Stimulated activated CD8-positive, alpha-beta memory T cell treated with anti-CD3 and anti-CD28 coated beads, Interleukin-2, amount 100 ng/mL, for 48 hours (primary cell): ENCODE measurements at places on chromosomes 5 and 9.

GRCh38 chr5:134551901-134552300, 26.4 kb downstream of the JADE2 start:
- DNase-seq, result no peak

GRCh38 chr9:97740848-97741821, 44.0 kb upstream of the XPA start:
- DNase-seq, result peak; percentile 16

DNA sequence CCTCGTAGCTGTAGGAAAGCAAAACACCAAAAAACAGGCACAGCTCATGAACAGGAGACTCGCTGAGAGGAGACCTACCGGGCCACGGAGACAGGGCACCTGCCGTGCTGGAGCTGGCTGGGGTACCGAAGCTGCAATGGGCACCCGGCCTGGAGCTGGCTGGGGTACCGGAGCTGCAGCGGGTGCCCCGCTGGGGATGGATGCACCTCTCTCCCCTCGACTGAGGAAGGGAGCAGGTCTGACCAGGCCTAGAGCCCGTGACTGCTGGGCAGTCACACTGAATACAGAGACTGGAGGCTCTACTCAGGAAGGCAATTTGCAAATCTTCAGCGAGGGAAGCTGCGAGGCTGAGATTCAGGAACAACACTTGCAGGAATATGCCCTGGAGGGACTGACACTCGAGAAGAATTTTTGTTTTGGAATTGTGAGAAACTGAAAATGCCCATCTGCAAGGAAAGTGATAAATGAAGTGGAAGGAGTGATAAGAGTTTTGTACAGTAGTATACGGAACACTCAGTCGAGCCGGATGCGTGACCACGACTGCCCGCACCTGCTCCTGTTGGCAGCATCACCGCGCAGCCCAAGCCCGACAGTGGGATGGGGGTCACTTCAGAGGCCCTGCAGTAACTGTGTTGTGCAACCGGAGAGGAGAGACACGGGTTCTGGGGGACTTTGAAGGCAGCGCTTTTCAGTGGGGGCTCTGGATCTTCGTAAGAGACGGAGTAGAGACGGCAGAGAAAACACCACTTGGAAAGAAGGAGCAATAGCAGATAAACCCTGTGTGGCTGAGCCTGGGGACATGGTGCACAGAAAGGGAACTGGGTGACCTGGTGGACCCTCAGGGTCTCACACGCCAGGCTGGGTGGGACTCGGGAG, 27.9 kb upstream of the LPCAT1 start:
- no peak for DNase-seq

- DNase-seq, result no peak
Measured at GRCh38 chr5:141186897-141187512, at the start of gene PCDHB9. TSS of gene PCDHB9 (plus strand) at chr5:141187161. CDS start at chr5:141187319, 158 bp downstream.

GRCh38 chr5:38675443-38675842, 119.0 kb upstream of the LIFR start:
- no peak for DNase-seq

DNA sequence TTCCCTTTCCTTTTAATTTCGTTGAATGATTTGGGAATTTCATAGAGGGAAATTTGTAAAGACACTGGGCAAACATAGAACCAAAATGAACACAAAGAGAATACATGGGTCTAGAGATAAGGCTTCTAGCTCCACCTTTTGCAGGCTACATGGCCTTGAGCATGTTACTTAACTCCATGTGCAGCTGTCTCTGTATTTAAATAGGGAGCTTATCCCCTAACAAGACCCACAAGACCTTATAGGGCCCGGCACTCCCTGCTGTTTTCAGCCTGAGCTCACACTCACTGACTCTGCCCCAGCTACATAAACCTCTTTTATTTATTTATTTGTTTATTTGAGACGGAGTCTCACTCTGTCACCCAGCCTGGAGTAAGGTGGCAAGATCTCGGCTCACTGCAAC, 30.6 kb upstream of the TLE1 start:
- DNase-seq, result no peak

DNA sequence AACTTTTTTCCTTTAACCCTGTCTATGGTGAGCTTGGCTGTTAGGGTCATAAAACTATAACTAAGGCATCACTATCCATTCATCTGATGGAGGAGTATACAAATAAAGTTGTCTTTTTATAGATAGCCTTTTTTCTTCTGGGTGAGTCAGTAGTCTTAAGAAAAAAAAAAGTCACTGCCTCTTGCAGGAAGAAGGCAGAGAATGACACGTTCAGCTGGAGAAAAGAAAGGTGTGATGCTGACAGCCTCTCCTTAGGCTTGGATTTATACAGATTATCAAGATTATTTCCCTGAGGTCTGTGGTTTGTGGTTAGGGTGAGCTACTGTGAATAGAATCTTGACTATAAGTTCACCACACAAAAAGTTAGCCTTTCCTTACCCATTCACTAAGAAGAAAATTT, 23.0 kb downstream of the EPB41L4B start:
- no peak for DNase-seq

- DNase-seq, result no peak
Measured at GRCh38 chr5:159402856-159403255, 72.6 kb upstream of the IL12B start.

DNA sequence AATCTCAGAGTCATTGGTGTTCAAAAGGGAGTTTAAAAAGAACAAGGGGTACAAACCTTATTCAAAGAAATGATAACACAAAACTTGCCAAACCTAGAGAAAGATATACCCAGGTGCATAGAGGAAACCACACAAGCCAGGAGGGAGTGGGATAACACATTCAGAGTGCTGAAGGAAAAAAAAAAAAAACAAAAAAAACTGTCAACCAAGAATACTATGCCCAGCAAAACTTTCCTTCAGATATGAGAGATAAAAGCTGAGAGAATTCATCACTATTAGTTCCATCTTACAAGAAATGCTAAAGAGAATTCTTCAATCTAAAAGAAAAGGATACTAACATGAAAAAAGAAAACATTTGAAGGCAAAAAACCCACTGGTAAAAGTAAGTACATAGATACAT, 11.5 kb upstream of the TESK1 start:
- no peak for DNase-seq

- no peak for DNase-seq
Measured at GRCh38 chr5:172504701-172505402, 50.5 kb upstream of the SH3PXD2B start.

- no peak for DNase-seq
Measured at GRCh38 chr9:137534256-137535119, 15.7 kb downstream of the PNPLA7 start.

- DNase-seq, result no peak
Measured at GRCh38 chr9:126611193-126611591, 2.5 kb upstream of the LMX1B start.

GRCh38 chr5:134935711-134936602, 31.0 kb downstream of the PCBD2 start:
- DNase-seq, result no peak

DNA sequence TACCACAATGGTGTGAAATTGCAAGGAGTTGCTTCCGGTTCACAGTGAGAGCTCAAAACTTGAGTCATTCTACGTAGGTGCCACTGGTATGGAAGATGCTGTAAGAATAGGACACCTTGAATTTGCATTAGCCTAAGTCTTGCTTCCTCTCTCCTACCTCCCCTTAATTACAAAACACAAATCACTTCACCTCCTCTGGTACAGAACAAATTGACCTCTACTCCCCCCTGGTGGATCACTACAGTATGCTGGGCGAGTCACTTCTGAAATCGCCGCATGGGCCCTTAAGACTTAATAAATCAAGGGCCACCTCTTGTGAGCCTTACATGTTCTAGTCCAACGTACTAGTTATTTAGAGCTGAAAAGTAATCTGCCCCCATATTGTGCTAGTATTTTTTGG, 145.3 kb upstream of the SMARCA2 start:
- DNase-seq, result no peak

DNA sequence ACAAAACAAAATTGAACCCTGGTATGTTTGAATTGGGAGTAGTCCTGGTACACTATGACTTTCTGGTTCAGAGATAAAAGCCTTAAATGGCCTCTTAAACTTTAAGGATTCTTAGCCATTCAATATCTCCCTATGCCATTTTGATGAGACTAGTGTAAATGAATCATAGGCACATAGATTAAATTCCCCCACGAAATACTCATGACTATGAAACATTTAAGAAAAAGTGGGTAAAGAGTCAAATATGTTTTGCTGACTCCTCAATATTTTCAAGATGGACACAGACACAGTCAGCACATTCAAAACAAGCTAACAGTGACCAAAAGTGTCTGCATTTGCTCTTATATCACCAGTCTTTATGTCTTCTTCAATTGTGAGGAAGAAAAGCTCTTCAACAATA, 278.3 kb downstream of the PDE4D start:
- no peak for DNase-seq

DNA sequence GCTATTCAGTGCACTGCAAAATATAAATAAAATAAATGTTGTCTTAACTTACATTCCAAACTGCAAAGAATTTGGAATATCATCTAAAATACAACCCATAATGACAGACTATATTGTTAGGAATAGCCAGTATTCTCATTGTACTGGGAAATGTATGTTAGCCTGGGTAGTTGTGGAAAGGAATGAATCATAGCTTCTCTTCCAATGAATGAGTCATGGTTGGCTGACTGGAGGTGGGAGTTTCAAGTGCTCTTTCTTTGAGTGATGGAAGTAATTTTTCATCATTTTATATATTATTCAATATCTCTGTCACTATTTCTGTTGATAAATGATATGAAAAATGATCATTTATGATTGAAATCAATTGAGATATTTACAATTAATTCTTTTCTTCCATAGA, 158.6 kb upstream of the ARRDC3 start:
- DNase-seq, result no peak

- DNase-seq, result no peak
Measured at GRCh38 chr9:124784509-124784908, 7.6 kb downstream of the OLFML2A start.

GRCh38 chr9:35293376-35293964, 131.7 kb downstream of the UNC13B start:
- DNase-seq, result no peak

DNA sequence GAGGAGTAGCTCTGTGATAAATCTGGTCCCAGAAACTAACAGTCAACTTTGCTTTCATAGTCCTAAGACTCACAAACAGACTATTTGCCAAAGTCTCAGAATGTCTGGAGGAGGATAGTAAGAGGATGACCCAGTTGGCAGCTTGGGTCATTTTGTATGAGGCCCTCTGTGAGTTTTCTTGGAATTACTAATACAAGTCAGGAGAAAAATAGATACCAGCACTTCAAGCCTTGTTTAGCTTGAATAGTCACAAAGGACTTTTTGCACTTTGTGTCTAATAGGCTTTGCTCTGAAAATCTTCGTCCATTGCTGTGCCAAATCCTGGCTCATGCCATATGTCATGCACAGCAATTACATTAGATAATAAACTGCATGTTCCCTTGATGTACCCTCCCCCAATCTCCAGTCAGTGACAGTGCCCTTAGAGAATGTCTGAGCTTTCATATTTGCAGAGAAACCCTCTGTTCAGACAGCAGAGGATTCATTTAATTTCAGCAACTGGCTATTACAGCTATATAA, 612.8 kb downstream of the CSNK1G3 start:
- DNase-seq, result no peak

DNA sequence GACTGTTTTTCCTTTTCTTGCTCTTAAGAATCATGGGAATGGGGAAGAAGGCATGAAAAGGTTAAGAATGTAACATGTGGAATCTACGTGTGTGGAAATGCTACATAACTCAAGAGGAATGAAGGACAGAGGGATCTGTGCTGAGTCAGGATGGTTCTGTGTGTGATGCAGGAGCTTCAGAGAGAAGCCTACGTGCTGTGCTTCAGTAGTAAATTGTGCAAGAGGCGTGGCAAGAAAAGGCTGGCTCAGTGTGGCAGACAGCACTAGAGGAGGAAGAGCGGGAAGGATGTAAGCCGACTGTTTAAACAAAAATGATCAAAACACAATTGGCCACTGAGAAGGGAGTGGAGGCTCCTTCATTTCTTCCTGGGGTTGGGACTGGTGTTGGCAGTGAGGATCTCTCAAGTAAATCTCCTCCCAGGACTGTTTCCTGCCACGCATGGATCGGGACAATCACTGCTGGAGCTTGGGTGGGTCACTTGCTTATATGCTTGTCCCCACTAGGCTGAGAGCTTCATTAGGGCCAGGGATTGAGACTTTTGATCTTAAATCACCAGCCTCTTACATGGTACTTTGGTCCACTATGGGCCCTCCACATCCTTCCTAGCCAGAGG, 59.4 kb upstream of the BASP1 start:
- DNase-seq, result no peak

GRCh38 chr5:74363603-74364205, 276.8 kb downstream of the ENC1 start:
- no peak for DNase-seq

DNA sequence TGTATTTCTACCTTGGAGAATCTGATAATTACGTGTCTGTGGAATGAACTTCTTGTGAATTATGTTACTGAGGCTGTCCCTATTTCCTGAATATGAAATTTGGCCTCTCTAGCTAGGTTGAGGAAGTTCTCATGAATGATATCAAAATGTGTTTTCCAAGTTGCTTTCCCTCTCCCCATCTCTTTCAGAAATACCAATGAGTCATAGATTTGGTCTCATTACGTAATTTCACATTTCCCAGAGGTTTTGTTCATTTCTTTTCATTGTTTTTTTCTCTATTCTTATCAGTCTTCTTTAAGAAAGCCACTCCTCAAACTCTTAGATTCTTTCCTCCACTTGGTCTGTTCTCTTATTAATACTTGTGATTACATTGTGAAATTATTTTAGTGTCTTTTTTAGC, 923.8 kb upstream of the CDH9 start:
- DNase-seq, result no peak

GRCh38 chr9:36151316-36152210, 15.0 kb downstream of the GLIPR2 start:
- DNase-seq, result peak; percentile 73

DNA sequence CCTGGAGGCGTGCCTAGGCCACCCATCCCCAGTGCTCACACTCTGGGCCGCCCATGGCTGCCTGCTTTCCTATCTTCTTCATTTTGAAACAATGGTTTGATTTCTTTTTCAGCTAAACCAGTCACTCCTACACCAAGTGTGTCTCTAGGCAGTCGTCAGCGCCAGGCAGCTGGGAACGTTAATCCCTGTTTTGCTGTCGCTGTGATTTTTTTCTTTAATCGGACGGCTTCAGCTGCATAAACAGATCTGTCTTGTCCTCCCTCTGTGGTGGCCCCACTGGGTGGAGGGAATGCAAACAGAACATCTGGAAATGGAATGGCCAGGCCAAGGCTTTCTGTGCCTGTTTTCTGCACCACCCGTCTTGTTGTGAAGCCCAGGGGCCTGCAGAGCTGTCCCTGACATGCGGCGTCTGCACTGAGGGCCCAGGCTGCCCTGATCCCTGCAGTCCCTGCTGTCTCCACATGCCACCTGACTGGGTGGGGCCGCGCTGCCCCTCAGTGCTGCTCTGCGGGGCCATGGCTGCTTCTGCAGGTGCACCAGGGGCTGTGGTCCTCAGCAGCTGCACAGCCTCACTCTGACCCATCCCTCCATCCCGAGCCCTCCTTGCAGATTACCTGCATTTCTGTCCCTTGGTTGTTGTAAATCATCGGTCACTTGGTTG, 51.5 kb downstream of the WNK2 start:
- DNase-seq, result no peak

- no peak for DNase-seq
Measured at GRCh38 chr9:111924281-111924680, 27.7 kb downstream of the UGCG start.
